ENCODE measurements at places on chromosomes 6 and 20.

DNA sequence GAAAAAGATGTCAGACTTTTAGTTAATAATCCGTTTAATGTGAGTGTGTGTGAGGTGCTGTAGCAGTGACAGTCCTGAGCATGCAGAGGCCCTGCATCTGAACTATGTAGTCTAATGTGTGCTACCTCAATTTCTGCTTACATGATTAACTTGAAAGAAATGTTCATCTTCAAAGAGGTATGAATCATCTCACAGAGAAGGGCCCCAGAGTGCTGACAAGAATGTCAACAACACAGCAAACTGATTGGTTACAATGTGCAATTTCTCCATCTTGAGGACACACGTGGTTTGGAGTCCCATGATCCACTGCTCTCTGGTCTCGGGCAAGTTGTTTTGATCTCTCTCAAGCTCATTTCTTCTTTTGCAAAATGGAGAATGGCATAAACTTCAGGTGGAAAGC, 61.7 kb upstream of the EMILIN3 start:
- DNase-seq = peak; percentile 89

- no peak for DNase-seq
These were observed 21.2 kb downstream of the RAB22A start for GRCh38 chr20:58330687-58331086.

- DNase-seq = no peak
These were observed 41.4 kb downstream of the HLA-F start for GRCh38 chr6:29764422-29765196.

DNA sequence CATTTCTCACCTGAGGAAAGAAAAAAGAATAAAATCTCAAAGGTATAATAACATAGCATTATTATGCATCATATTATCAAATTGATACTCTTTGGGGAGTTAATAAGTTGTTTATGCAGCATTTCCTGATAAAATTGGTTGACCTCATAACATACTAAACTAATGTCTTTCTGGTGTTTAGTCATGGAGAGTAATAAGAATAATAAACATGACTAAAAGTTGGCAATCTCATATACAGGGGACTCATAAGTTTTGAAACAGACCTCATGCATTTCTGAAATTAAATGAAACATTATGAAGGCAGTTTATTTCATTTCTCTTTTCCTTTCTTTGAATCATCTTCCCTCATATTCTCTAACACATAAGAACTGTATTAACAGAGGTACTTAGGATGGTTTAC, 60.5 kb upstream of the PRDM1 start:
- DNase-seq = no peak
